NCI-H446 (cell line): ENCODE measurements at places on chromosomes 3 and 15.

DNA sequence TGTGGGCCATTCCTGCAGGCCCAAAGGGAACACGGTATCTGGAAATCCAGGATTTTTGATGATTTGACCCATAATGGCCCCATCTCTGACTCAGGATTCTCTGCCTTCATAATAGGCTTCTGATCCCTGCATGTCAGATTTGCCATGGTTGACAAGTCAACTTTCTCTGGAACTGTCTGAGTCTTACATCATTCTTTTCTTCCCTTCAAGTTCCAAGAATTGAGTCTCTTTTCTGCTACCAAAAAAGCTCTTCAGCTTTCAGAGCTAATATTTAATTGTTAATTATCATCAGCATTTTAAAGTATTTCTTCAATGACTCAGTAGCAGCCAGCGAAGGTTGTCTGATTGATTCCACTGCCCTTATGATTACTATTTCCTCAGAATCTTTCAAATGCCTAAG lies 244.4 kb upstream of the COL8A1 start:
- DNase-seq, result no peak

GRCh38 chr15:45948181-45948621 lies 313.4 kb downstream of the SQOR start:
- no peak for DNase-seq

GRCh38 chr3:100032243-100032642 lies 82.1 kb downstream of the FILIP1L start:
- peak; percentile 45 for DNase-seq

- DNase-seq, result no peak
Observed at GRCh38 chr3:76138921-76139320, 353.6 kb upstream of the ZNF717 start.

- DNase-seq, result no peak
Observed at GRCh38 chr3:115699706-115700105, 76.4 kb downstream of the GAP43 start.

DNA sequence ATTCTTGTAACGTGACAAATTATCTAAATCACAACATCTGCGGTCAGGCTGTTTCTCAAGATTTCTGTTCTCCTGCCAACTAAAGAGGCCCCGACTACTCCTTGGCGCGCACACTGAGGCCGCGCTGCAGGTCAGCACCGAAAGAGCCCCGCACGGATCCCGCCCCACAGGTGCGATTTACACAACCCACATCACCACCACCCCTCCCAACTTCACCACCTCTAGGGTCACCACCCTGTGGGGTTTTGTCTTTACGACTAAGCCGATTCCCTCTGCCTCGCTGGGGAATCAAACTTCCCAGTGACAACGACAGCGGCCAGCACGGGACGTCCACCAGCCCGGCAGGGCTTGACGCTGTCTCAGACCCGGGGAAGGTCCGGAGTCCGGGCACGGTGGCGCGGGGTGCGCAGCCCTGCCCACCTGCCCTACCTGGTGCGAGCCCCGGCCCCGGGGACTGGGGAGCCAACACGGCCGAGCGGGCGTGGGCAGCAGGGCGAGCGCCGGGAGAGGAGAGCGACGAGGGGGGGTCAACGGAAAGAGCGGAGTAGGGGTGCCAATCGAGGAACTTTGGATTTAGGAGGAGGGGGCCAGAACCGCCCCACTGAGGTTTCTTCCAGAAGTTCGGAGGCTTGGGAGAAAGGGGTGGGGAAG lies 764 bp downstream of the UACA start:
- DNase-seq, result no peak

- DNase-seq, result no peak
Observed at GRCh38 chr15:38153781-38154180, 98.9 kb upstream of the SPRED1 start.

- no peak for DNase-seq
Observed at GRCh38 chr3:86867982-86868381, 123.0 kb downstream of the VGLL3 start.

- no peak for DNase-seq
Observed at GRCh38 chr3:47643092-47643491, 64.4 kb upstream of the CSPG5 start.

- no peak for DNase-seq
Observed at GRCh38 chr3:22862111-22862510, 341.0 kb upstream of the UBE2E2 start.

- DNase-seq, result no peak
Observed at GRCh38 chr3:53750253-53751210, 95.7 kb downstream of the CHDH start.

GRCh38 chr3:41117398-41117870 lies 81.9 kb upstream of the CTNNB1 start:
- DNase-seq, result no peak

- peak; percentile 71 for DNase-seq
Observed at GRCh38 chr3:42061713-42062380, 29.3 kb upstream of the TRAK1 start.

DNA sequence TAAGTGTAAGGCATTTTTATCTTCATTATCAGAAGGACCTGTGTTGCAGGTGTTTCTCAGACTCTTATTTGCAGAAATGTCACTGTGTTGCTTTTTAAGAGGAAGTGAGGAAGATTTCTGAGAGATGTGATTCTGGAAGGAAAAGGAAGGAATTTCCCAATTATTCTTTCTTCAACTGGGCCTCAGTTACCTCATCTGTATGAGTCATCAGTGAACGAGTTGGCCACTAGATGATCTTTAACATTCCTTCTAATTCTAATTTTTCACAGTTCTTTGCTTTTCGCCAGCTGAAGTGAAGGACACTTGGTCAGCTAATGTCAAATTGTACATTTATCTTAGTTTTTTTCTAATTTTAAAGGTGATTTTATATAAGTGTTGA lies 28.9 kb downstream of the CLEC3B start:
- no peak for DNase-seq

GRCh38 chr3:100277255-100277800 lies 16.5 kb downstream of the TBC1D23 start:
- DNase-seq, result no peak

DNA sequence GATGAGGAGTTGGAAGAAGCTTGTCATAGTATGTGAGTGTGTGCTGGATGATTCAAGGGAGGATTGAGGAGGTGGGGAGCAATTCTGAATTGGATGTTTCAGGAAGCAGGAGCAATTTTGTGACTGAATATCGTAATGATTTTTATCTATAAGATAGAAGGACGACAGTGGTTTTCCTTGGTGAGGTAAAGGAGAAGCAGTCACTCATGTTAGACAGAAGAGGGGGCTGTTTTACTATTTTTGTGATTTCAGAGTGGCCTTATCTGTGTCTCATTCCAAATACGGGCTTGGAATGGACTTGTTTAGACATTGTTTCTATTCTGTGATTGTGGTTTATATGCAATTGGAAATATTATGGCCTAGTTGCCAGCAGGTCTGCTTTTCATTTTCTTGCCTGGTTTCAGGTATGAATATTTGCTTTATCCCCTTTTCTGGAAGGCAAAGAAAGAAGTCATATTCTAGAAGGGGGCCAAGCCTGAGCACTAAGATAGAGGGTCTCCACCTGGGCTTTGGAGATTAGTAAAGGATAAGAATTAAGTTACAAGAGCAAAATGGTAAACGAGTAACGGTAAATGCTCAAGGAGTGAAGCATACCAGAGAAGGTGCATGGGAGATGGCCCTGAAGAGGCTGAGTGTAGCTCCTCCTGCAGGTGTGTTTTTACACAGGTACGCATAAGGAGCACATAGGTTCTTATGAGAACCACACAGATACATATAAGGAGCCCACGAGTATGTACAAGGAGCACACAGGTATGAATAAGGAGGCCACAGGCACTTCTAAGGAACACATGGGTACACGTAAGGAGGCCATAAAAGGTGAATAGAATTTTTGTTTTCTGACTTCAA lies 124.6 kb upstream of the KCNAB1 start:
- DNase-seq, result no peak

DNA sequence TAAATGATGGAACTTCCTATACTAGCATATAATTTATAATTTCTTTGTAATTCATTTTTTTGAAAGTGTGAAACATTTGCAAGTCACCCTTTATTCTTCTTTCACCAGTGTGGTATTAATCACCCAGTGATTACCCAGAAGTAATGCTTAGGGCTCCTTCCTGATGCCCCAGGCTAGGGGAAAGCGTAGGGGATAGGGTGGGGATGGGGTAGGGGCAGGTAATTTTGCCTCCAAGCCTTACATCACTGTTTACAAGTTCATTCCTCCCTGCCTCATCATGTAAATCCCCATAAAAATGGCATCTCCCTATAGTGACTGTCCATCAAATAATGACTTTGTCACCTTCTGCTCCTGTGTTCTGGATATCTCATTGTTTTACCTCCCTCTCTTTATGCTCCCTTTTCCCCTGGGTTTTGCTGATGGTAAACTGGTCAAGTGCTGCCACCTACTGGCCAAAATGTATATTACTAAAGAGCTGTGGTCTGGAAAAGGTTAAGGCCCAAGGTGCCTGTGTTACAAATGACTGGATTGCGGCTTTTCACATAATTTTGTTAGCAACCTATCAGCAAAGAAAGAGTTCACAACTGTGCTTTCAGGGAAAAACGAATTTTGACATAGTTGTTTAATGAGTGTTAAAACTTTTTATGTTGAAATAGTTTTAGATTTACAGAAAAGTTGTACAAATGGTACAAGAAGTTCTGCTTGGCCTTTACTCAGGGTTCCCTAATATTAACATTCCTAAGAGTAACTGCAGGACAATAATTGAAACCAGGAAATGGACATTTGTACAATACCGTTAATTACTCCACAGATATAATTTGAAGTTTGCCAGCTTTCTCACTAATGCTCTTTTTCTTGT lies 54.7 kb downstream of the ONECUT1 start:
- DNase-seq, result peak; percentile 72

GRCh38 chr3:40620151-40620550 lies 95.4 kb downstream of the ZNF621 start:
- DNase-seq, result peak; percentile 53

GRCh38 chr3:89851974-89852621 lies 744.7 kb downstream of the EPHA3 start:
- DNase-seq, result peak; percentile 81

- no peak for DNase-seq
Observed at GRCh38 chr3:161137260-161137659, 32.1 kb upstream of the B3GALNT1 start.

DNA sequence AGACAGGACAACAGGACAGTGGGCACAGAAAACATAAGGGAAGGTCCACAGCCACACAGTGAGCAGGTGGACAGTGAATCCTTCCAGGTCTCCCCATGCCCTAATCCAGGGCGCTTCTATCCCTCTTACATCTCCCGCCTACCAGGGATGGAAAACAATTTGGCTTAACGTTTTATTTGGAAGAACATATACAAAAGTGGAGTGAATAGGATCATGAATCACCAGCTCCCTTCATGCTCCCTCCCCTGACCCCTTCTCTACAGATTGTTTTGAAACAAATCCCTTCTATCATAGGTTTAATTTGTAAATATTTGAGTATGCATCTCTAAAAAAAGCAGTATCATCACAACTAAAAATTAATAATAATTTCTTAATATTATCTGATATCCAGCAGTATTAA lies 52.5 kb downstream of the CLDN11 start:
- no peak for DNase-seq

DNA sequence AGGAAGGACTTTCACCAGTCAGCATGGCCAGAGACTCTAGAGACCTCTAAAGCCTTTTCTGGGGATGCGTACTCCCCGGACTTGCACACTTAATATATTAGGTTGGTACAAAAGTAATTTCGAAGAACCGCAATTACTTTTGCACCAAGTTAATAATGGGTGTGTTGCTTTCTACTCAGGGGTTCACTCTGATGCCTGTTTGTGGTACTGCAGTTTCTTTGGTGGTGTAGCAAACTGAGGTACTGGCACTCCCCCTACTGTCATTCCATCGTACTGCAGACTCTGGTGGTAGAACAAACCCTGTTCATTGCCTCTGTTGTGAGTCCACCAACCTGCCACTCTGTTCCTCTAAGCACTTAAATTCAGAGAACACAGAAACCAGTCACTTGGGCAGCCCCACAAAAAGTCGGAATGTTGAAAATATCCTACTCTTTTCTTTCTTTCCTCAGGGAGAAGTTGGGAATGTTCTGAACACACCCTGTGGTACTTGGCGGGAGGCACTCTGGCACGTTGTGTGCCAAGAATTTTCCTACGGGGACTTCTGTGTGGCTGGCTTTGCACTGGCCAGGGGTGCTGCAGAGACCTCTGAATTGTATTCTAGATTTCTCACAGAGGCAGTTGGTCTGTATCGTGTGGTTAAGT lies 46.3 kb downstream of the GABRG3 start:
- peak; percentile 4 for DNase-seq

DNA sequence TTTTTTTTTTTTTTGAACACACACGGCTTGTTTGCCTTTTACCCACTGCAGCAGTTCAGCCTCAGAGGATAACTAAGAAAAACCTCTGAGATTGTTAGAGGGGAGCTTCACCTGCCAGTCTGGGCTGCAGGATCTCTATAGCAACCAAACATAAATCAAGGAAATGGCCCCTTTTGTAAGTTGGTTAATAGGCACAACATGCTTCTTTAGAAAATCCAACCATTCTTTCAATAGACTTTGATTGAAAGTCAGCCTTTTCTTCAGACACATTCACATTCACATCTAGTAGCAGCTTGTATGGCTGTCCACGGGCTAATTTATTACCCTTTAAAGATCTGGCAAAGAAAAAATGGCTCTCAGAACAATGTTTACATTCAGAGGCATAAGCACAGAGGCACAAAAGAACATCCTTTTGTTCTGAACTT lies 136.6 kb upstream of the RARB start:
- DNase-seq, result no peak

DNA sequence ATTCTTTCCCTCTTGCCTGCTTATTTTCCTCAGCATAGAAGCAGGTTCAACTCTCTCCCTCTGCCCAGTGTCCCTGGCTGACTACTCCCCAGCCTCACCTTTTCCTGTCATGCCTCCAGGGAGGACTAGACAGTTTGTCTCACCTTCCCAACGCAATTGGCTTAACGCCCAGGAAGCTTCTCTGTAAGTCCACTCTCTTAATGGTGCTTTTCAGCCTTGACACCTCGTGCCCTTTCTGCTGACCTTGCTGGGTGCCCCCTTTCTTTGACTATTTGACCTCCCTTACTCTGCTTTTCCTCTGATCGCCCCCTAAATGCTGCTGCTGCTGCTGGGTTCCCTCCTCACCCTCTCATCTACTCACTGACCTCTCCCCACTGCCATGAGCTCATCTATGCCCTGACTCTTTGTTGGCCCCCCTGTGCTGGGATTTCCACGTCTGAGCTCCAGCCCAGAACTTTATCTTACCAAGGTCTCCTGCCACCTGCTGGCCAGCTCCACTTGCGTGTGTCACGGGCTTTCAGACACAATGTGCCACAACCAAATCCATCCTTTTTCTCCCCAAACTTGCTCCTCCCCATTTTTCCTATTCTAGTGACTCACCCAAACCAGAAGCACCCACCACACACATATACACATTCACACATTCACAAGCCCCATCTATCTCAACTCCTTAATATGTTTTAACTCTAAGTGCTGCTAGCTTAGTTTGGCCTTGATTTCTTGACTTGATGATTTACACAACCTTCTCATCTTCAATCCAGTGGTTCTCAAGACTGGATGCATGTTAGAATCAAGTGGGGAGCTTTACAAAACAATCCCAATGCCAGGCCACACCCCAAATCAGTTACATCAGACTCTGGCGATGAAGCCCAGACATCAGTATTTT lies 16.6 kb downstream of the EPB42 start:
- peak; percentile 31 for DNase-seq

DNA sequence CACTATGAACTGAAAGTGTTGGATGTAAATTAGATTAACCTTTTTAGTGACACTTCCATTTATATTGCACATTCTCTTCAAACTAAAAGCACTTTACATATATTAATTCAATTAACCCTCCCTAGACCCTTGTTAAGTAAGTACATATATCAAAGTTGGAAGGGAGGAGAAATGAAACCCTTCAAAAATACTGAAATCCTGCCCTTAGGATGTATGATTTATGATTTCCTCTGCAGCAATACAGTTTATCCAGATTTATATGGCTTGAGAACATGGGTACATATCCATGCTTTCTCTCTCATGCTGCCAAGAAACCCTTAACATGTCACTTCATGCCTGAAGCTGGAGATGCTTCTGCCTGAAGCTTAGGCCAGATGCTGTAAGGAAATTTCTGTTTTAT lies 11.0 kb downstream of the CLSTN2 start:
- DNase-seq, result no peak
